Psoas muscle (tissue), 8 donors: ENCODE measurements at places on chromosomes 7 and 10. TPM values are rescaled to one million over a fixed set of nuclear protein-coding genes. Genes with fewer than 3 reads are reported as not detected.
A peak's percentile ranks its signal among the peaks of the same experiment; 100 is the strongest.

GRCh38 chr10:118751265-118751664 lies 3.5 kb downstream of the CACUL1 start:
- peak overlapping the region; percentile 15 for H3K4me3 ChIP-seq
- H3K36me3 ChIP-seq: no peaks in the 10 kb centered on the region
- peaks cover 45% of the 10 kb centered on the region for H3K4me1 ChIP-seq

DNA sequence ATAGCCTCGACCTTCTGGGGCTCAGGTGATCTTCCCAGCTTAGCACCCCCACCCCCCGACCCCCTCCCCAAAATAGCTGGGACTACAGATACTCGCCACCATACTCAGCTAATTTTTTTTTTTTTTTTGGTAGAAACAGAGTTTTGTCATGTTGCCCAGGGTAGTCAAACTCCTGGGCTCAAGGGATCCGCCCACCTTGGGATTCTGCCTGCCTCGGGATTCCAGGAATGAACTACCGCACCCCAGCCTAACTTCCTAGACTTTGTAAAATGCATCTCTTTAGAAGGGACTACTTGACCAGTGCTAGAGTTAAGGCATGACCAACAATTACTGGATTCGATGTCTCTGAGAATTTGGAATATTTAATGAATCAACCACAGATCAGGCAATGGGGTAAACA lies 85.9 kb downstream of the MDFIC start:
- H3K4me1 ChIP-seq: peaks cover 29% of the 10 kb centered on the region
- no peaks in the 10 kb centered on the region for H3K27me3 ChIP-seq
- H3K4me3 ChIP-seq: no peak overlapping the region

Gene ADCYAP1R1
- total RNA-seq: 2.2 TPM

Gene OR2A7
- total RNA-seq: not detected

Gene CALN1
- 0.02 TPM for total RNA-seq

DNA sequence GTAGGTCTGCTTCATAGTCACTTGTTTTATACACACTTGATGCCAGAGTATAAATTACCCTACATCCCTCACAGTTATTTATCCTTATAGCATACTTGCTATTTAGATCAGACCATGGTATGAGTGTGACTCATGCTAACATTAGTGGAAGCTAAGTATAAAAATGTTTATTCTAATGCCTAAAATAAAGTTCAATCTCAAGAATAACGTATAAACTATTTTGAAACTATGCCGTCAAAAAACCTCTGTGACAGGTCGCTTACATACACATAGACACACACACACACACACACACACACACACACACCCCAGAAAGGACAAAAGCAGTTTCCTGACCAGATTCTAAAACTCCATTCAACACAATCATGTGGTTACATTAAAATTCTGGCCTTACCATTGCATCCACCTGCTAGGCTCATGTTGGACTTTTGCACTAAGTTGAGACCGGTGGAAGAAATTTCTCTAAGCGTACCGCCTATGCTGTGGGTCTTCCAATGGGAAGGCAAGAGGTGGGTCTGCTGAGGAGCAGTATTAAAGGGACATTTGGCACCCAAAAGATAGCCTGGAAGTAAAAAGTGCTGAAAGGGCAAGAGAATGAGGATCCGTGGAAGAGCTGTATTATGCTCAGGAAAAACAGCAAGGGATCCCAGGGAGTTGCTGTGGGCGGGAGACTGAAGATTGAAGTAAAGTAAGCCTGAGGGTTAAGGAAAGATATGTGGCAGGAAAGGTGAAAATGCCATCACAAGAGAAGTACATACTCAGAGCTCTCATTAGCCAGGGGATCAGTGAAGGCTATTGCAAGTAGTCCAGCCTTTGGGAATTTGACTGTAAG lies 5.0 kb downstream of the FOXP2 start:
- peak overlapping the region; percentile 57 for H3K4me3 ChIP-seq
- no peaks in the 10 kb centered on the region for H3K27me3 ChIP-seq
- no peak for DNase-seq
- H3K4me1 ChIP-seq: peaks cover 39% of the 10 kb centered on the region
- no peaks in the 10 kb centered on the region for H3K36me3 ChIP-seq
- peak overlapping the region; percentile 88 for H3K27ac ChIP-seq

DNA sequence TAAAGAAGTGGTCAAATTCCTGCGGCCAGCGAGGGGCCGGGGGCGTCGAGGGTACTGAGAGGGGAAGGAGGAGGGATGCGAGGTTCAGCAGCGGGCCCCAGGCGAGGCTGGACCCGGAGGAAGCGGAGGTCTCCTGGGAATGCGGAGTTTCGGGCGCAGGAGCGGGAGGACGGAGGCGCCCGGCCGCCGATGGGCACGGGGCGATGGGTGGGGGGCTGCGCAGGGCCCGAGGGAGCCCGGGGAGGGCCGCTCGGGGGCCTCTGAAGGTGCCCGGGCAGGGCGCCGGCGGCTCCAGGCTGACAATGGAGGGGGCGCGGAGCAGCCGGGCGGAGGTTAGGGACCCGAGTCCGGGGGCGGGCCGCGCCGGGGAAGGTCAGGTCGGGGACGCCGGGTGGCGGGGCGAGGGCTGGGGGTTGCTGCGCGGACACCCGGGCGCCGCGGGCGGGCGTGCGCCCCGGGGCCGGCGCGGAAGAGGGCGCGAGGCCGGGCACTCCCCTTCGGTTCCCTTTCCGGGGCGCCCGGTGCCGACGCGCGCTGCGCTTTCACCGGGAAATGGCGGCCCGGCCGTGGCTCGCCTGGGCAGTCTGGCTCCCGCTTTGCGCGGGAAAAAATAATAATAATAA lies 683 bp downstream of the MACROH2A2 start:
- H3K27ac ChIP-seq: peak overlapping the region; percentile 54
- DNase-seq: peak; percentile 29
- H3K36me3 ChIP-seq: no peaks in the 10 kb centered on the region

DNA sequence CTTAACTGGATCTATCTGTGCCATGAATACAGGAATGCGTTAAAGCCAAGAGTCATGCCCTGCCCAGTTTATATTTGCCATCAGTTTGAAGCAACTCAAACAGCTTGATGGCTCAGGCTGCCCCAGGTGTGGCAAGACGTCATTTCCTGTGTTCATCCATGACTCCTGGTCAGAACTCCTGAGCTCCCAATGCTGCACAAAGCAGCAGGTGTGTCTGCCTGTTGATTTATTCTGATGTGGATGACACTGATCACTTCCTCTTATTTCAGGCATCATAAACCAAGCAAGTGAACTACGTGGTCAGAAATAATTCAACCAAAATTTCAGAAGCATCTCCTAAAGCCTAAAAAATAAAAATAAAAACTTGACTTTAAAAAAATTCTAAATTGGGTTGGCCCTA lies 68.5 kb downstream of the EZH2 start:
- H3K36me3 ChIP-seq: peaks cover 23% of the 10 kb centered on the region
- no peaks in the 10 kb centered on the region for H3K27me3 ChIP-seq
- no peak for DNase-seq
- no peak overlapping the region for H3K4me3 ChIP-seq
- no peak overlapping the region for H3K27ac ChIP-seq

DNA sequence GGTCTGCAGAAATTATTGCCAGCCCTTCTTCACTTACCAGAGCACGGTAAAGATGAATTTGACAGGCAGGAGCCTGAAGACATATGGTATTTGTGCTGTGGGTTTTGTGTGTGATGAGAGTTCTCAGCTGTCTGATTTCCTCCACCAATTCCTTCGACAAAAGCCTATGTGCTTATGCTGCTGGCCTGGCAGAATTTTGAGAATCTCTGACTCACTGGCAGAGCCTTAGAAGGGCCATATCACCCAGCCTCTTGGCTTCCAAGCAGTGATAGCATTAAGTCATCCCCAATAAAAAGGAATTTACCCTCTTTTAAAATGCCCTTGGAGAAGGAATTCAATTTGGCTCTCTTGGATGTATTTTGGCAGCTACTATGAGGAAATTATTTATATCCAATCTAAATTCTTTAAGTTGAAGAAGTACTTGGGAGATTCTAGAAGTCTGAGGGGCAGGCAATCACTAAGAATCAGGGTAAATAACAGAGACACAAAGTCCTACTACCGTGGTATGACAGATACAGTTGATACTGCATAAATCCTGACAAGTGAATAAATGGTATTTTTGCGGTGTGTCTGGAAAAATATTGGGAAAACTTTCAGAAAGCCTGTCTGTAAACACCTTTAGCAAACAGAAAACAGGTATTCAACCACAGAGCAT lies 68.6 kb upstream of the EFCAB10 start:
- H3K4me3 ChIP-seq: no peak overlapping the region
- no peak overlapping the region for H3K27ac ChIP-seq
- DNase-seq: no peak
- H3K4me1 ChIP-seq: peaks cover 25% of the 10 kb centered on the region

Gene PLEKHS1
- not detected for total RNA-seq

DNA sequence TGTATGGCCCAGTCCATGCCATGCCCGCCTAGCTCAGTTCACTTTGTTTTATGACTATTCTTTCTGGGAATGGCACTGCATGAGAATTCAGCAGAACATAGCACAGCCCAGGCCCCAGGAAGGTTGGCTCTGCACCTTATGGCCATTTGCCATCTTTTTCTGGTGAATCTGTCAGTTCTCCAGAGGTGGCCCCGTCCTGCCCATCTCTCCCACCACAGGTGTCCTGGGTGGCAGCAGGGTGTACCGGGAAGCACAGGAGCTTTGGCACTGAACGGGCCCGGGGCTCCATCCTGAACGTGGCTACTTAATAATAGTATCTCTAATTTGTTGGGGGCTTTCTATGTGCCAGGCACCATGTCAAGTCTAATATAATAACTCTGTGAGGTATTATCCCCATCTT lies 24.7 kb downstream of the GOLGA7B start:
- H3K4me1 ChIP-seq: peaks cover 4% of the 10 kb centered on the region
- no peak overlapping the region for H3K27ac ChIP-seq
- H3K36me3 ChIP-seq: no peaks in the 10 kb centered on the region
- no peaks in the 10 kb centered on the region for H3K27me3 ChIP-seq

DNA sequence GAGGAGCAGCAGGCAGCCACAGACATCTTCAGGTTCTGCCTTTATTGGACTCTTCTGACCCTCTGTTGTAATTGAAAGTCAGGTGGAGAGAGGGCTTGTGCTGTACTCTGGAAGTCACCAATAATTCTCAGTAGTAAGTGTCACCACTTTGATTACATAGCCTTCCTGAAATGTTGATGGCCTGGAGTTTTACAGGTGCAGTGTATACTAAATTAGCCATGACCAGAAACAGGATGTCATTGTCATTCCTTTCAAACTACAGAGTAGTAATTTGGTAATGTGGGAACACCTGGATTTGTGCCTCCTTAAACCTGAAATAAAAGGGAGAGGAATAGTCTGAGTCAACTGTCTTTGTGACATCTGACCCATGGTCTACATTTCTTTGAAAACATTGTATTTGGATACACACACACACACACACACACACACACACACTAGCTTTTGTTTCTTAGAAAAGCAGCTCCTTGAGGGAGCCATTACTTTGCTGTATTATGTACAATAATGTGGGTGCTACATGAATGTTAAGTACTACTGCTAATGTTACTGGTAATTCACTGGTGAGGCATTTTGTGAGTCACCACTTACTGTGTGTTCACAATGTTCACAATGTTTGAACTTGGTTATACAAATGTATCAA lies 19.6 kb downstream of the ARL4A start:
- no peak overlapping the region for H3K27ac ChIP-seq
- no peaks in the 10 kb centered on the region for H3K4me1 ChIP-seq
- H3K27me3 ChIP-seq: no peaks in the 10 kb centered on the region
- no peaks in the 10 kb centered on the region for H3K36me3 ChIP-seq
